NCI-H1694 treated with DMSO at 0.1 percent for 48 hours (cell line): ENCODE measurements at places on chromosomes 5 and 9.

DNA sequence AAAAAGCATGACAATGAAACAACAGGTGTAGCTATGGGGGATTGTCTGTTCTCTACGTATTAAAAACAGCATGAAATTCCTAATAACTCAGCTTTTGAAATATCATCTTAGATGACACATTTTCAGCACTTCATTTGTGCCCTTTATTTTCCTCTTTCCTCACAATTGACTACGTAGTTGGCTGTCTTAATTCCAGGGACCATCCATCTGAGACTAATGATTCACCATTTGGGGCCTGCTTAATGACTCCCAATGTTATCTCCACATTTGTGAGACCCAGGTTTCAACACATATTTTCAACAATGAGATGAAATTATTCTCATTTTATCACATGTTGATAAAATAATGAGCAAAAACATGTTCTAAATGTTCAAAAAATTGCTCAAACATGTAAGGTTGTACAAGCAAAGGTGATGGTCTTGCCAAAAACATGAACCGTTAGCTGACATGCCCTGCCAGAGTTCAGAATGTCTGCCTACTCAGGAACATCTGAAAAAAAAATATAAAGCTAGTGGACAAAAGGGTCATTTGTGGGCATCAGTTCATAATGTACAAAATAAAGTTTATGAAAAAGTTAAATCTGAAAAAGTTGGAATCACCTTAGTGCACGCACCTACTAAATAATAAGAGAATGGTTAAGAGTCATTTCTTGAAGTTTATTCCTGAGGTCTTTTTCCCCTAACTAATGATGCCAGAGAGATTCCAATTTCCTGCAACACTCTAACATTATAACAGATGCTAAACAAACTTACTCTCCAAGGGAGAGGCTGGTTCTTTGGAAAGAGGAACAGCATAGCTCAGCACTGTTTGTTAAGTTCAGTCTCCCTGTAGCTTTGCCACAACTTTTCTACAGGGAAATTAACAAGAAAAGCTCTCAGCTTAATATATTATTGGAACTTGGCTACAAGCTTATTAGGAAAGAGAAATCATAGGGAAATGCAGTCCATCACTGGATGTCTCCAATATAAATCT lies 275.5 kb downstream of the SPOCK1 start:
- DNase-seq, result no peak

- no peak for DNase-seq
Measured at GRCh38 chr5:94700592-94700991, 82.1 kb downstream of the SLF1 start.

GRCh38 chr9:98627296-98627695 lies 81.4 kb downstream of the GABBR2 start:
- no peak for DNase-seq

GRCh38 chr5:43309637-43310036 lies 3.6 kb downstream of the HMGCS1 start:
- no peak for DNase-seq

DNA sequence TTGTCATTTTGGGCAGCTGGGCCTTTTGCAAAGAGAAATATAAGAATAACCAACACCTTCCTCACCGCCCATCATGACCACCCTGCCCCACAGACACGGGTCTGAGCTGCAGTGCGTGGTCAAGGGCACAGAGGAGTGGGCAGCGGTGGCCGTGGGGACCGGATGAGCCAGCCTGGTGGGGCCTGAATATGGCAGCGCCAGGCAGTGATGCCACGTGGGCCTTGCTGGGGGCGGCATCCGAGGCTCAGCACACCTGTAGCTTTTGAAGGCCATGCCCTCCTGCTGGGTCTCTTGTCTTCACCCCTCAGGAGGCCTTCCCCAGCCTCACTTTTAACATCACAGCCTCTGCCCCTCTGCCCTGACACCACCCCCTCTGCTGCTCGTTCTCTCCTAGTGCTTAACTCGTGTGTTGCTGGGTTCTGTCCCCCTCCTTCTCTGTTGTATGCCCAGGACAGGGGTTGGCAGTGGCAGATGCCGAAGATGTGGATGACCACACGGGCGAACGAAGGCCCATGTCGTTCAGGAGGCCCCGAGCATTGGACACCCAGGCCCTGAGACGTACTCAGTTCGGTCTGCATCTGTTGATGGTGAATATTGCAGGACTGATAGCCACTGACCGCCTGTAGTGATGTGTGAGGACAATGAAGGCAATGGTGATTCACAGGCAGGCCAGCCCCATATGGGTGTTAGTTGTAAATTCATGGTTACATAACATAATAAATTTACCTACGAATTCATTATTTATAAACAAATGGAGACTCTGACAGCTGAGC lies 46.0 kb downstream of the AHRR start:
- no peak for DNase-seq

DNA sequence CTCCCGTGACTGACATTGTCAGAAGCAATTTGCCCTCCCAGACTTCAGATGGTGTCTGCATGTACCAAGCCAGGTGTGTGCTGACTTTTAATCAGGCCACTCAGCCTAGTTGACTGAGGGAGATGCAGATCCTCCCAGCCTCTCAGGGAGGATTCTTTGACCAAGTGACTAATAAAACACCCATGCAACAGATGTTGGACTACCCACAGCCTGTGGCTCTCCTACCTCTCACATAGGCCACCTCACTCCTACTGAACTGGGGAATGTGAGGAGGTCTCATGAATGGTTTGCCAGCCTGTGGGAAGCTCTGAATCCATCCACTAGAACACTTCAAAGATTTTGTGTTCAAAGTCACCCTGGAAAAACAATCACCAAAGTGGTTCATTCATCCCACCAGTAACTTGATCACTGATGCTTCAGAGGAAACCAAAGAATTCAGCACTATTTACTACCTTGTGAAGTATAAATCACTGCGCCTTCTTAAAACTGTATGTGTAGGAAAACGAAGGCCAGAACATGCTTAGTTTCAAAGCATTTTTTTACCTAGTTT lies 80.1 kb downstream of the ESM1 start:
- DNase-seq, result no peak

GRCh38 chr5:96658272-96658671 lies 3.9 kb upstream of the CAST start:
- no peak for DNase-seq

- no peak for DNase-seq
Measured at GRCh38 chr5:111509119-111509518, 3.2 kb downstream of the STARD4 start.

DNA sequence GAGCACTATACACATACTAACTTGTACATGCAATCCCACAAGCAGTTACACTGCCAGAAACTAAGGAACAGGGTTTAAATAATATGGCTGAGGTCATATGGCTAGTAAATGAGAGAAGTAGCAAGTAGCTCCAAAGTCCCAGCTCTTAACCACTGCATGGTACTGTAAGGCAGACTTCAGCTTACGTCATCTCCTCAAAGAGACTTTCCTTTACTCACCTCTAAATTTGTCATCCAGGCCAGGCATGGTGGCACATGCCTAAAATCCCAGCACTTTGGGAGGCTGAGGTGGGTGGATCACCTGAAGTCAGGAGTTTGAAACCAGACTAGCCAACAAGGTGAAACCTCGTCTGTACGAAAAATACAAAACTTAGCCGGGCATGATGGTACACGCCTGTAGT lies 20.4 kb upstream of the SELENOP start:
- no peak for DNase-seq

DNA sequence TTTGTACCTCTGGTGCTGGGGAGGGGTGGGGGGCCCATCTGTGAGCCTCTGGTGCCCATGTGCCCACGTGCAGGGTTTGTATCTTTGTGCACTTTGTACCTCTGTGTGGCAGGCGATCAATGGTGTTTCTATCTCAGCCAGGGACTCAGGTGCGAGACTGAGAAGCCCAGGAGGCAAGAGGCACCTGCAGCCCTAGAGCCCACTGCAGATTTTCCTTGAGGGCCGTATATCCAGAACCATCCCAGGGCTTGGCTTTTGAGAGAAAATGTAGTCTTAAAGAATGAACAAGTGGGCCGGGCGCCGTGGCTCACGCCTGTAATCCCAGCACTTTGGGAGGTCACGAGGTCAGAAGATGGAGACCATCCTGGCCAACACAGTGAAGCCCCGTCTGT lies 52.2 kb upstream of the KCNMB1 start:
- no peak for DNase-seq

DNA sequence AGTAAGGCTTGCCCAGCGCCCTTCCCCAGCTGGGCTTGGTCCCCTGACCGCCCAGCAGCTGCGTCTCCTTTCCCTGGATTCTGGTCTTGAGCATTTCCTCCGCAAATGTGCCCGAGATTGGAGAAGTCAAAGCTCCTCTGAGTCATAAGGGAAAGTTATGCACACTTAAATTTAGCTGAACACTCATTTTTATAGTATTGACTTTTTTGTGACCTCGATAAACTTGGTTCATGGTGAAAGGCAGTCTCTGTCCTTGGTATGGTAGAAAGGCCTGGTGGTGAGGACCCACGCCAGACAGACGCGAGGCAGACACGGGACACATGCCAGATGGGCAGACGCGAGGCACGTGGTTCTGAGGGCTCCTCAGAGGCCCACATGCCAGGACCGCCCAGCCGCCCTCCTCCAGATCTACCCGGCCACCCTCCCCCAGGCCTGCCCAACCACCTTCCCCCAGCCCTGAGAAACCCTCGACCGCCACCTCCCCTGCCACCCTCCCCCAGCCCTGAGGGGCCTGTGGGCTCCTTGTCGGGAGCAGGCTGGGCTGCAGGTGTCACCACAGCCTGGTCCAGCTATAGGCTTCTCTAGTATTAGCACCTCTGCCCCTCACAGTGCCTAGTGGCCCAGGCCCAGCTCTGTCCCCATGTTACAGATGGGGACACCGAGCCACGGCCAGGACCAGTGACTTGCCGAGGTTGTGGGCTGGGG lies 60.9 kb upstream of the CACNA1B start:
- DNase-seq, result no peak

DNA sequence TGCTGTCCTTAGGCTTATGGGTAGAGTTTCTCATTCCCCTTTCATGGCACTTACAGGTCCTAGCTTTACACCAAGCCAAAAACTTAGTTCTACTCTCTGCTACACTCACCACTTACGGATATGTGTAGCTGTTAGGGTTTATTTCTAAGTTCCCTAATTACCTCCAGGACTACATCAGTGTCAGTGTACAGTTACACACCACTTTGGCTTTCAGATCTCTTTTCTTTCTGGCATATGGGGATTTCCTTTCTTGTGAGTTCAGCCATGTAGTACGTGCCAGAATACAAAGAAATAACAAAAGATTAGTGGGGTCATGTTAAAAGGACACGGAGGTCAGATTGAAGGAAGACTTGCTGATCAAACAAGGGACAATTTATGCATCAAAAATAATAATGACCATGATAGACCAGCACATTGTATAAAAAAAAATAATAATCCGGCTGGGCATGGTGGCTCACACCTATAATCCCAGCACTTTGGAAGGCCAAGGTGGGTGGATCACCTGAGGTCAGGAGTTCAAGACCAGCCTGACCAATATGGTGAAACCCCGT lies 41.8 kb downstream of the LYRM7 start:
- DNase-seq, result no peak
